ENCODE measurements at places on chromosomes 3 and 15.
A peak's percentile ranks its signal among the peaks of the same experiment; 100 is the strongest.

DNA sequence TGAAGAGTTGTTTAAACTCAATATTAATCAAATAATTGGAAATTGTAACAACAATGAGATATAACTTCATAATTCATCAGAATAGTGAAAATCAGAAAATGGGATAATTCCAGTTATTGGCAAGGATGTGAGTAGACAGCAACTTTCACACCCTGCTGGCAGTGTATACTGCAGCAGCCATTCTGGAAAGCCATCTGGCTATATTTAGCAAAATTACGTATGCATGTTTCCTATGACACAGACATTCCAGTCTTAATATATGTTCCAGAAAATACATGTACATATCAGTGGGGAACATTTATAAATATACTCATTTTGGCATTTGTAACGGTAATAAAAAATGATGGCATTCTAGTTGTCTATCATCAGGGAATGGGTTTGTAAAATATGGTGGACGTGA is 564.1 kb downstream of the GBE1 start:
- no peak for DNase-seq

- DNase-seq, result no peak
These were observed 2.0 kb upstream of the TPRG1 start for GRCh38 chr3:189169728-189170127.

GRCh38 chr3:104989878-104990277 is 376.8 kb upstream of the ALCAM start:
- DNase-seq, result no peak

DNA sequence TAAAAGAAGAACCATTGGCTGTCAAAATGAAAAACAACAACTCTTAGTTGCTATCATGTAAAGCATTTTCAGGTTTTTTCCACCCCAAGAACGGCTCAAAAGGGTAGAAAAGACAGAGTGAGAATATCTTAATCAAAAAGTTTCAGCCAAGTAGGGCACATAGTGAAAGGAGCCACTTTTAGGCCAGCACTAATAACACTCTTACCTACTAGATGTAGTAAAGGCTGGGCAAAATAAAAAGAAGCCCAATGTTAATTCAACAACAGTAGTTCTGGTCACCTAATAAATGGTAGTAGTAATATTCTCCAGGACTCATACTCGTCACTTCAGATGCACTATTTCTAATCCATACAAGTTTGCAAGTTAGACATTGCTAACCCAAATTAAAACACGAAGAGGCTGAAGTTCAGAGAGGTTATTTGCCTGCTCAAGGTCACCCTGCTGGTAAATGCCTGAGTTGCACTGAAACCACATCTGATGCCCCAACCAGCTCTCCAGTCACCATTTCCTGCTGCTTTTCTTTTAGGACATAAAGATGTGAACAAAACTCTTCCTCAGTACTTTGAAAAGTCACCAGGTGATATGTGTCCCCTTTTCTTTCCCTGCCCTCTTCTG is 7.5 kb downstream of the GOLIM4 start:
- no peak for DNase-seq

DNA sequence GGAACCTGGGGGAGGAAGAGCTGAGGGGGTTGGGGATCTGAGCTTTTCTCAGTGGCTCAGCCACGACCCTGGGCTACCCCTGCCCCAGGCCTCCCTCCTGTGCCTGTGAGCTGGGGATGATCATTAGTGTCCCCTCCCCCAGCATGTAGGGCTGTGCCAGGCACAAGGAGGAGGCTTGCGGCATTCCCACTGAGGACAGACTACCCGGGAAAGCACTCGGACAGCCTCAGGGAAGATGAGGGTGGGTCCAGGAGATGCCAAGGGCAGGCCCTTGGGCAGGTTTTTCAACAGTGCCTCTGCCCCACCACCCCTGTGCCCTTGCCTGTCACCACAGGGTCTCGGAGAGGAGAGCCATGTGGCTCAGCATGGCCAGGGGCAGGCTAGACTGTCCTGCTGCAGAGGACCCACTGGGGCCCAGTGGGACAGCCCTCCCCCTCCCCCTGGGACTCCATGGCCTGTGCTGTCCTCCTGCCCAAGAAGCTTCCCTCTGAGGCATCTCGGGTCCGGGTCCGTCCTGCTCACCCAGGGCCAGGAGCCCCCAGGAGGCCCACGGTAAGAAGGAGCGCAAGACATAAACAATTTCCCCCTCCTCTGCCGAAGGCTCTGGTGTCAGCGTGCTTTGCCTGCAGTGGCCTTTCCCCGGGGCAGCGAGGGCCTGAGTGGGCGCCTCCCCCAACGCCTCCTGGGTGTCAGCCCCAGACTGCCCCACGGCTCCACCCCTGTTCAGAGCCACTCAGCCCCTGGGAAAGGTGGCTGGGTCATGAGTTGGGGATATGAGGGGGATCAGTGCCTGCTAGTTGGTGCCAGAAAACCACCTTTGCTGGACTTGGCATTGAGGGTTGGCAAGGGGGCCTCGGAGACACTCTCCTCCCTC is 192.5 kb downstream of the GOLGA6L6 start:
- peak; percentile 22 for DNase-seq

DNA sequence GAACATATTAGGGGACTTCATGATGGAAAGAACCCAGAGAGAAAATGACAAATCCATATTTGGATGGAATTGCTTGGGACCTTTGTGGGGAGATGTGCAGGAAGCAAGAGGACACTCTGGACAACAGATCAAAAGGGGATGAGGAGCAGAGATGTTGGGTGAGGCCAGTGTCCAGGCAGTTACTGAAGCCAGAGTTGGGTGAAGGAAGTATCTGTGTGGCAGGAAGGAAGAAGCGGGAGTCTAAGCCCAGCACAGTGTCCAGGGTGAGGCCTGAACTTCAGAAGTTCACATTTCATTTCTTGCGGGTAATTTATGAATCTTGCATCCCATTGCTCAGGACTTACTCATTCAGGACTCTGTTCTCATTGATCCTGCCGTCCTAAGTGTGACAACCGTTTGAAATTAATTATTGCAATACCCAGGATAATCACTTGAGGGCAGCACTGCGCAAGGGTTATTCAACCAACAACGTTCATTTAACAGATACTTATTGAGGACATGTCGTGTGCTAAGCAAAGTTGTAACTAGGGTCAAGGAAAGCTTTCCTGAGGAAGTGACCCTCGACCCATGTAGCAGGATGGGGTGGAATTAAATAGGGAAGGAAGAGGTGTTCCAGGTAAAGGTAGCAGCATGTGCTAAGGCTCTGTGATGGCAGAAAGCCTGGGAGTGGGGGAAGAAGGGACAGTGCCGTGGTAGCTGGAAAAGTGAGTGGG is 61.3 kb upstream of the CMTM8 start:
- DNase-seq, result no peak

DNA sequence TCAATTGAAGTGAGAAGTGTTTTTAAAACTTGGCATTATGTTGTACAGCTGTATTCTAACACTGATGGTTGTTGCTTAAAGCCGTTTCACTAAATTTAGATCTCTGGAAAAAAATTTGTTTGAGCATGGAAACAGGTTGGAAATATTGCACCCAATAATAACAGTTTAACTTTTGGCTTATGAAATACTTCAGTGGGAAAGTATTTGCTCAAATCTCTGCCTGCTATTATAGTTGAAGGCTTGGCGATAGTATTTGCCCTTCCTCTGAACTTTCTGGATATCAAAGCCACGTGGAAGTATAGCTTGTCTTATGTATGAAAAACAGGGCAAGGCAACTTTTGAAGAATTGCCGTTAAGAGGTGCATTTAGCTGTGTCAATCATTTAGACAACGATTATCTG is 270.3 kb upstream of the LRRFIP2 start:
- no peak for DNase-seq

- DNase-seq, result no peak
These were observed 8.8 kb downstream of the STAB1 start for GRCh38 chr3:52503788-52504424.

- no peak for DNase-seq
These were observed 524.2 kb downstream of the NLGN1 start for GRCh38 chr3:173921732-173922131.

DNA sequence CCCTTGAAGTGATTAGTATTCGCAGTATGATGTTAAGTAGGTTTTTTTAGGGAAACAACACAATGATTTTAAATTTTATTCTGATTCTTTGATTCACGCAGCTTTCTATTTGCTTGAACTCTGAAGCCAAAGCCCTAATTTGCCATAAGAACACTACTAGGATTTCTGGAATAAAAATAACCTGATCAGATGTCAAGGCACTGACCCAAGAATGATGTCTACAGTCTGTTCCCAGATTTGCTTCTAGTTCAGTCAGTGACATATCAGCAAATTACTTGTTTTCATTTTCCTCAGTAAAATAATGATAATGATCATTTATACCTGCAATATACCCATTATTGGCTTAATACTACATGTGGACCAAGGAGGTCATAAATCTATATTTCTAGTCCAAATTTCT is 179.5 kb upstream of the EIF1B start:
- DNase-seq, result no peak

GRCh38 chr3:47152578-47152977 is 11.3 kb downstream of the SETD2 start:
- no peak for DNase-seq

GRCh38 chr3:127964053-127964452 is 49.0 kb downstream of the KBTBD12 start:
- no peak for DNase-seq

- DNase-seq, result no peak
These were observed 20.6 kb downstream of the SNAPC5 start for GRCh38 chr15:66477011-66477410.

DNA sequence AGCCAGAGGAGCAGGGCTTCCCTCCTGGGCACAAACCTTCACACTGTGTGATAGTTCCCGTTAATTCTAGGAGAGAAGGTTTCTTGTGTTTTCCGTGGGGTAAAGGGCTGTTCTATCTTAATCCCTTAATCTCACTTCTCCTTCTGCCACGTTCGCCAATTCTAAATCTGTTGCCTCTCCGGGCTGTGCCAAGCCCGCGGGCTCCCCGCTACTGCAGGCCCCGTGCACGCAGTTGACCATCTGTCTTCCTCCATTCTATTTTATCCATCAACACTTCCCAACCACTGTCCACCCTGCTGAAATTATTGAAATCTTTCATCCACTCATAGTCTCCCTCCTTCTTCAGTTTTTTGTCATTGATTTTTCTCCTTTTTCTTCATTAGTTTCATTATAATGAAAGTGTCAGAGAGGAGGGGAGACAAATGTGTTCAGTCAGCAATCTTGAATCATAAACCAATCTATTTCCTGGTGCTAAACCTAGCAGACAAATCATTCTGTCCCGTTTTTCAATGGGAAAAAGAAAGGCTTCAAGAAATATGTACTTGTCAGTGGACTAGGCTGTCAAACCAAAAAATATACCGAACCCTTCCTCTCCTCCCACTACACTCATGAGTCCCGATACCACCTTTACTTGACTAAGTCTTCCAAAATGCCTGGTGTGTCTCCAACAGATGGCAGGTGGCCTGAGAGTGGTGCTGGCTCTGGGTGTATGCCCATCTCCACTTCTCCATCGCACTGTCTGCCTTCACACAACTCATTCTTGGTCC is 39.6 kb downstream of the SLCO2A1 start:
- no peak for DNase-seq

- no peak for DNase-seq
These were observed 10.4 kb downstream of the ATP2B2 start for GRCh38 chr3:10495003-10495402.

DNA sequence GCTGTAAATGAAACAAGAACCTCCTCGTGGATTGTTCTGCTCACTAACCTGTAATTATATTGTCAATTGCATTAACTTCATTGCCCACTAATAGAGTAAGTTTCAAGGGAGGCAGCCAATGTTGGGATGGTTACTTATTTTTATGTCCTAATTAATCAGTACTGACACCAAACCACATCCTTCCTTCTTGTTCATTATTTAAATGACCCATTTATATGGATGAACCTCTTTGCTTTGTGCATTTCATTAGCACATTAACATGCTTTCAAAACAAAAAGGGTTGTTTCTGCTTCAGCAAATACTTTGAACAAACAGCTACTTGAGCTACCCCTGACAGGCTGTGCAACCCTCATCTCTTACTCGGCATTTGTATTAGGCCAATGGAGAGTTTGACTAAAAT is 374.2 kb downstream of the MECOM start:
- no peak for DNase-seq

- no peak for DNase-seq
These were observed 6.9 kb upstream of the PTX3 start for GRCh38 chr3:157429708-157430107.

DNA sequence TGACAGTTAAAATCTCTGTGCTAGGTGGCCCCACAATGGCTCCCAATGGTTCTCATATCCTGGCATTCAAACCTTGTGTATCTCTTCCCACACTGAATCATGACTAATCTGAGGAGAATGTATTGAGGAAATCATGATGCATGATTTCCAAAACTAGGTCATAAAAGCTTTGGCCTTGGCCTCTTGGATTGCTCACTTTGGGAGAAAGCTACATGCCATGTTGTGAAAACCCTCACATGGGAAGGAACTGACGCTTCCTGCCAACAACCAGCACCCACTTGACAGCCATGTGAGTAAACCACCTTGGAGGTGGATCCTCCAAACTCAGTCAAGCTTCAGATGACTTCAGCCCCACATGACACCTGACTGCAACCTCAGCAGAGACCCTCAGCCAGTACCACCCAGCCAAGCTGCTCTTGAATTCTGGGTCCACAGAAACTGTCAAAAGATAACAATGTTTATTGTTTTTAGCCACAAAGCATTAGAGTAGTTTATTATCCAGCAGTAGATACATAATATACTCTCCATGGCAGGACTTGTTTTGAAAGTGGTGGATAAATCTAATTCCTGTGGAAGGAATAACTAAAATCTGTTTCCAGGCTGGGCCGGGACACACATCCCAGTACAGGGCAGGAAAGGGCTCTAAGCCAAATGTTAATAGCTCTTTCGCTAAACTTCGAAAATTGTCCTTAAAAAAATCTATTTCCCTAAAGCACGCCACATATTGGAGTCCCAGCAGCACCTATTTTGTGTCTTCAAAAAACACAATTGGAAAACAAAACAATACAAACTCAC is 1.0 kb upstream of the ZNF620 start:
- DNase-seq, result no peak

- DNase-seq, result peak; percentile 32
These were observed at the start of gene UBE2Q2 for GRCh38 chr15:75842722-75843677. UBE2Q2 (plus strand) TSS chr15:75843447; CDS start chr15:75843667, 220 bp downstream.

DNA sequence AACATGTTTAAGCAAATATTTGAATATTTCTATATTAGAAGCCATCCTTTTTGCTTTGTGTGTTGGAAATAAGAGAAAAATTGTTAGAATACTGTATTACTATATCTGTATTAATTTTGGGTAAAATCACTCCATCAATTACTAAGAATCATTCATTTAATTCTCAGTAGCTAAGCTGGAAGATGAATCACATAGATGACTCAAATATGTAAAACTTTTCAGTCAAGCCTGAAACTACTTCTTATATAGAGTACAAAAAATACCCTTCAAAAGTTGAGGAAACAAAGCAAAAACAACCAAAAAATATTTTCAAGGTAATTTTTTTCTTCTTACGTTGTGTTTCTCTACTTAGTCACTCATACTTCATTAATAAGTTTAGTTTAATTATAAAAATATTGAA is 205.7 kb upstream of the ROBO1 start:
- DNase-seq, result no peak

GRCh38 chr15:45780352-45780751 is 145.5 kb downstream of the SQOR start:
- DNase-seq, result no peak

DNA sequence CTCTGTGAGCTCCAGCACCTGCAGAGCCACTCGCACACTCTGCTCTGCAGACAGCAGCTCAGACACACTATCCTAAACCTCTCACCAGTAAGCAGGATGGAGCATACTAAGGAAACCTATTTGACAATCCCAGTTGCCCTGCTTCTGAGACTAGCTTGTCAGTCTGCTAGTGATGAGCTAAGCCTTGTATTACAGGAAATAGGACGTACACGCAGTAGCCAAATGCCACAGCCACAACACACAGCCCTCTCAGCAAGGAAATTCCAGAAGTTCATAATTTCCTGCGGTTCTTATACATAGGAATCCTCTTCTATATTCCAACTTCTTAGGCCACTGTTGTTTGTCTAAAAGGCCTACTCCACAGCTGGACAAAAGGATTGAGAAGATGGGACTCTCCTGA is 74.5 kb downstream of the MYLK start:
- no peak for DNase-seq
